Stimulated activated CD4-positive, alpha-beta T cell treated with anti-CD3 and anti-CD28 coated beads, TNF-alpha, amount 100 ng/mL, for 4 hours (primary cell): ENCODE measurements at places on chromosomes 5 and 9.

GRCh38 chr9:16484180-16484579 is 386.3 kb downstream of the BNC2 start:
- no peak for DNase-seq

GRCh38 chr5:148809781-148810524 is 16.5 kb upstream of the ADRB2 start:
- no peak for DNase-seq

DNA sequence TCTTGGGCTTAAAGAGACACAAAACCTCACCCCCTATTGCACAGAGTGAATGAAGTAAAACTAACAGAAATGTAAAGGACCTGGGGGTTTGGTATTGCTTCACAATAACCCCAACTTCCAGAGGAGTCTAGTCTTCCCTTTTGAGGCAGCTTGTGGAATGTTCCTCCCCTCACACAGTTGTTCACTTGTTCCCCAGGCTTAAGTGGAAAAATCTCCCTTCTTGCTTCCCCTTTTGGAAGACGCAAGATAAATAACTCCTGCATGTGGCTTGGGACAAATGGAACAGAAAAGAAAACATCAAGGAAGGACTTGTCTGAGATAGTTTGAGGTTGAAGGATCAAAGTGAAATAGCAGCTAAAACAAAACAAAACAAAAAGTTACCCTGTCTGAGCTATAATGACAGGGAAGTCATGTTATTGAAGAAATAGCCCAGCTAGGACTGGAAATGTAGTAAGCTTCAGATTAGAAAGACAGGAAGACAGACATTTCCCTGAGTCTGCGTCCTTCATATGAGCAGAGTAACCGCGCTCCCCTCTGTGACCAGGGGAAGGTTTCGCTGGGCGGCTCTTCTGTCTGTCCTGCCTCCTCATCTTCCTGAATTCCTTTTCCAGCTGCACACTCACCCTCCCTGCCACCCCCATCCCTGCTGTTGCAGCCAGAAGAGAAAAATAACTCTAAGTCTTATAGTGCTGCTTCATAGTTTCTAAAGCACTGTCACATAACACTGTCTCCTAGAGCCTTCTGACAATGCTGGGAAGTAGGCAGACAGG is 8.8 kb downstream of the SPARC start:
- no peak for DNase-seq

DNA sequence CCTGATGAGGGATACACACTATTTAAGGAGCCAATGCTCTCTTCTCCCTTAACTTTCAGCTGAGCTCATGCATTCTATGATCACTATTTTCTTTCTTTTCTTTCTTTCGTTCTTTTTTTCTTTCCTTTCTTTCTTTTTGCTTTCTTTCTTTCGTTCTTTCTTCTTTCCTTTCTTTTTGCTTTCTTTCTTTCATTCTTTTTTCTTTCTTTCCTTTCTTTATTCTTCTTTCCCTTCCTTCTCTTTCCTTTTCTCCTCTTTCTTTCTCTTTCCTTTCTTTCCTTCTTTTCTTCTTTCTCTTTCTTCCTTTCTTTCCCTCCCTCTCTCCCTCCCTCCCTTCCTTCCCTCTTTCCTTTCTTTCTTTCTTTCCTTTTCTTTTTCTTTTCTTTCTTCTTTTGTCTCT is 761.2 kb downstream of the SEMA5A start:
- no peak for DNase-seq

DNA sequence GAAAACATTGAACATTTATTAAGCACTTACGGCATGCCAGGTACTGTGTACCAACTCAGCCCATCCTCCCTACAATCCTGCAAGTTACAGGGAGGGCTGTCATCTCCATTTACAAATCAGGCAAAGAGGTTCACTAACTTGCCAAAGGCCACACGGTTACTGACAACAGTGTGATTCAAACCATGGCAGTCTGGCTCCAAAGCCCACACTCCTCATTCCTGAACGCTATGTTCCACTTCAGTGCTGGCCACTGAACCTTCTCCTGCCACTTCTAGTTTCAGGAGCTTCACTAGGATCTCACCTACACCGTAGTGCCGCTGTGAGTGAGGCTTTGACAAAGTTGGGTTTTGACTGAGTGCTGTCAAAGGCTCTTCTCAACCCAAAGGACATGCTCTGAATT is 7.2 kb upstream of the LIFR start:
- no peak for DNase-seq

GRCh38 chr5:172065431-172066065 is 59.1 kb upstream of the FBXW11 start:
- DNase-seq = no peak

DNA sequence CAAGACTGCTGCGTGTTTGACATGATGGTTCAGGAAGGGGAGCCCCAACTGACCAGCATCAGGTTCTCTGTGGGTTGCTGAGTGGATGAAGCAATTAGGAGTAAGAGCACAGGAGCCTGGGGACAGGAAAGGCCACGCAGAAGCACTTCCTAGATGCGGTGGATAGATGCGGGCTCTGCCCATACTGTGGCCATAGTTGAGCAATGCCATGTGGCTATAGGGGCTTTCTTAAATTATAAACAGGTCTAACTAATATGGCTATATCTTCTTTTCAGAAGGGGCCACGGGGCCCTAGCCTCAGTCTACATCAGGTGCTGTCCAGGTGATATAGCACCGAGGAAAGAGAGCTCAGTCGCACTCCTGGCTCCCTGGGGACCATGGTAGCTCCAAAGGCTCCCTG is 198.6 kb downstream of the GADD45G start:
- DNase-seq = no peak

- DNase-seq = peak; percentile 16
Observed at GRCh38 chr9:33044162-33044673, 19.1 kb downstream of the DNAJA1 start.

- DNase-seq = no peak
Observed at GRCh38 chr9:100190339-100190738, 91.3 kb downstream of the INVS start.

- no peak for DNase-seq
Observed at GRCh38 chr5:105688227-105688792, 1982.4 kb downstream of the EFNA5 start.

DNA sequence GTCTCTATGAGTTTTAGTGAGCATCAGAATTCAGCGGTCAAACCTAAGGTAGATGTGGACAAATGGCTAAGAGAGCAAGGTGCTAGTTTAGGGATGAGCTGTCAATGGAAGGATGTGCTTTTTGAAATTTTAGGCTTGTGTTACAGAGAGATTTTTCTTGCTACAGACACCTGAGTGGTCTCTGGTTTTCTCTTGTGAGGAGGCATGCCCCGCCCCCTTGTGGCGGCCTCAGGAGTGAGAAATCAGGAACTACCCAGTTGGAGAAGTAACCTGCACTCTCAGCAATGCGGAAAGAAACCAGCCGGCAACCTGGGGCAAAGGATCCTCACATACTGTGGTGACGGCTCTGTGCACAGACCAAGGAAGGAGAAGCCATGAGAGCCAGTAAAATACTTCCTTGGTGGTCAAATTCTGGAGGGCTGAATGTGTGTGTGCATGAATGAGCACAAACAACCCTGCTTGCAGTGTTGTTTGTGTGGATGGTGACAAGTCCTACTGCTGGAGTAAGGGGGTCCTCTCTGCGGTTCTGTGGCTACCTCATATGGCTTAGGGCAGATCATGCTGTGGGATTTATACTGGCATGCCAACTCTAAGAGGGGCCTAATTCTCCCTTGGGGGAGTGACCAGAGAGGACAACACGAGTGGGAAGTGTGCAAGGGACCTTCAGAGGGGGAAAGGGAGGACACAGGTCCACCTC is 16.7 kb upstream of the HSD17B4 start:
- DNase-seq = peak; percentile 57

DNA sequence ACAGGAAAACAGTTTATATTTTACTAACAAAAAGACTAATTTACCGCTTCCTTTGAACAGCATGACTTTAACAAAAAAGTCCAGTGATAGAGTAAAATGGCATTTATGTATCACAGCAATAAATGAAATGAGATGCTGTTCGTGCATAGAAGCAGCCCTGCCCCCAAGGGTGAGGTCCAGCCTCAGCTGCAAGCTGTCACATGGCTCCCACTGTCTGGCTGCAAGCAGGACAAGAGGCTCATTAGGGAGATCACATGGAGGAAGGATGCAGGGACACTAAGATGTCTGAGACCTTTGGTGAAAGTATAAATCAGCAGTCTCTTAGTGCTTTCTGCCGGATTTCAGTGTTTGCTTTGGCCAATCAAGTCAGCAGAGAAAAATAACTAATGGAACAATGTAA is 23.0 kb downstream of the GDNF start:
- no peak for DNase-seq

DNA sequence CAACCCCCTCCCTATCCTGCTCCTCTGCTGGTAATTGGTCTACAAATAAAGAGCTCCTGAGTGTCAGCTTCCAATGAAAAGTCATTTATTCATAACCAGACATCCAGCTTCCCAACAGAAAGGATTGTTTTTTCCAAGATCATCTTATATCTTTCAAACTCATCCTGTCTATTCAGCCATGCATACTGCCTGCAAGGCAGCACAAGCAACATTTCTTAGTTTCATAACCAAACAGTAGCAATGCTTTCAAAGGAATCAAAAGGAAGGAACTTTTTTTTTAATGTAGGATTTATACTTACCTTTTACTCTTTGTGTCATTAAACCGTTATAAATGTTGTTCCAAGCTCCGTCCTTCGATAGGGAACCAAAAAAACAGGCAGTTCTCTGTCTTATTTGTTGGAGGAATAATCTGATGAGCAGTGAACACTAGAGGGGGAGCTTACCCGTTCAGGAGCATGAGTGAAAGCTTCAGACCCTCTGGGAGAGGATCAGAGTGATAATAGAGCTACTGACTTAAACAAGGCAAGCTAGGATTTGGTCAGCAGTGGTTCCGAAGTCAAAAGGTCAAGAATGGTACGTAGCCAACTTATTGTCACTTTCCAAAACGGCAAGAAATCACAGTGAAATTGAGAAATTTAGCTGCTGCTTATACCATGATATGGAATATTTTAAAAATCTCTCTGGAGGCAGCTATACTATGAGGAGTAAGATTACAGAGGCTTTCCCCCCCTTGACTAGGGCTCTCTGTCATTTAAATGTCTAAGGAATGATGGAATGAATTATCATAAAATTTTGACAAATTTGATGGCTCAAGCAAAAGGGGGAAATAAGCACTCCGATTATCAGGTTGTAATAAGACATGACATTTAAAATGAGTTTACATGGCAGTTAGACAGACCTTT is 892.9 kb downstream of the NR2F1-AS1 start:
- DNase-seq = no peak

DNA sequence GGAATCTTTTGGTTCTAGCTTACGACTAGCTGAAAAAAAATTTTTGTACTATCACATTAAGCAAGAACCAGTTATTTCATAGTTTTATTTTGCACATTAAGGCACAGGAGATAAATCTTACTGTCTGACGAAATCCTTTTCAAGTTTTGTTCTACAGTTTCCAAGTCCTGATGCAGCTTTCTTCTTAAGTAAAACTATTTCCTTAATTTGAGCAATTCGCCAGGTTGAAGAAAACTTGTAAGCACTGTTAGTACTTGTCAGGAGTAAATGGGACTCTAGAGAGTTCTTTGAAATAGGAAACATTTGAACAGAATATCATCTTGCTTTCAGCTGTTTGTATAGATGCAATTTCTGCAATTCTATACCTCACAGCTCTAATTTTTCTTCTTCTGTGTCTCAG is 318.8 kb upstream of the ELAVL2 start:
- no peak for DNase-seq

DNA sequence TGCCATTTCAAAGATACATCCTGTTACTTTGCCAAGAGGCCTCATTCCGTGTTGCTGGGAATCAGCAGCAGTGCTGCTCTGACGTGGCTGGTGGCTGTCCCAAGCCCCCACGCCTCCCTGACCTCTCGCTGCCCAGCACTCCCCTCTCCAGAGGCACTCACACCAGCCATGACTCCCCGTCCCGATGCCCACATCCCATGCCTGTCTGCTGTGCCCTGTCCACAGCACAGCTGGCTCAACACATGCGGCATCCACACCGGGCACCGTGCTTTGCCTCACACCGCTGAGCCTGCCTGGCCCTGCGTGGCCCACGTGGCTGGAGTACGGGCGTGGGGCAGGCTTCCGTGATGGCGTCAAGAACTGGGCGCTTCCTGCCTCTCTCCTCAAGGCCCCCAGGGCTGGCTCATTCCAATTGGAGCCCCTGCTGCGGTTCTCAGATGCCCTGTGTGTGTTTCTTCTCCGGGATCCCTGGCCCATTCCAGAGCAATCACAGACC is 7.8 kb upstream of the LCN1 start:
- no peak for DNase-seq

GRCh38 chr5:14341571-14342230 is 198.6 kb downstream of the TRIO start:
- DNase-seq = no peak

DNA sequence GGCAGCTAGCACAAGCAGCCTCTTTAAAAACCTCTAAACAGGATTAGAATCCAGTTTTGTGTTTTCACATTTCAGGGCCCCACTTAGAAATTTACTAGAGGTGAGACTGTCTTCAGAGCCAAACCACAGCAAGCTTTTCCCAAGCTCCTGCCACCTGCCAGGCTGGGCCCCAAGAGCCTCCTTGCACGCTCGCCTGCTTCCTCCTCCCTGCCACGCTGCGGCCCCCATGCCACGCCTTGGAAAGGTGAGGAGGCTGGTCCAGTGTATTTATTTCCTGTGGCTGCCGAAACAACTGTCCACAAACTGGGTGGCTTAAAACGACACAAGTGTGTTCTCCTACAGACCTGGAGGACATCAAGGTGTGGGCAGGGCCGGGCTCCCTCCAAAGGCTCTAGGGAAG is 43.4 kb downstream of the NKX2-5 start:
- no peak for DNase-seq

GRCh38 chr5:157025093-157025698 is 33.7 kb downstream of the HAVCR1 start:
- peak; percentile 2 for DNase-seq

GRCh38 chr9:137666955-137667670 is 48.3 kb downstream of the EHMT1 start:
- no peak for DNase-seq

GRCh38 chr5:129174480-129174879 is 79.9 kb downstream of the ISOC1 start:
- DNase-seq = no peak

- DNase-seq = peak; percentile 26
Observed at GRCh38 chr5:58886315-58887207, 303.7 kb downstream of the RAB3C start.

- no peak for DNase-seq
Observed at GRCh38 chr9:88680505-88681160, 145.7 kb downstream of the NXNL2 start.

DNA sequence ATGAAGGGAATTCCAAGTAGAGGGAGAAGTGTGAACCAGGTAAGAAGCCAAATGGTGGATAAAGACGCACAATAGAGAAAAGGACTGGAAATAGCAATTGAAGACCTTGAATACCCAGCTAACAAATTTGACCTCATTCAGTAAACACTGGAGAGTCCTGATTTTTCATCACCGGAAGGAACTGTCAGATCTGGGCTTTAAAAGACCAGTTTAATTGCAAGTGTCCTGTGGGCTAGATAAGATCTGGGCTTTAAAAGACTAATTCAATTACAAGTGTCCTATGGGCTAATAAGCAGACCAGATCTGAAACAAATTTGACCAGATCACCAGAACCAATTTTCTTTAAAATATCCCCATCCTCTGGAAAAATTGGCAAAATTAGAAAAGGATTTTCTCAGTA is 380.0 kb downstream of the ACTL7B start:
- DNase-seq = no peak
